ENCODE measurements at places on chromosomes 12 and 14.

GRCh38 chr14:106080922-106081321 lies 554.5 kb downstream of the TMEM121 start:
- DNase-seq: no peak

GRCh38 chr12:63764481-63764880 lies 15.2 kb upstream of the RXYLT1 start:
- no peak for DNase-seq

- DNase-seq: no peak
Measured at GRCh38 chr14:78310272-78310671, 140.1 kb downstream of the NRXN3 start.

DNA sequence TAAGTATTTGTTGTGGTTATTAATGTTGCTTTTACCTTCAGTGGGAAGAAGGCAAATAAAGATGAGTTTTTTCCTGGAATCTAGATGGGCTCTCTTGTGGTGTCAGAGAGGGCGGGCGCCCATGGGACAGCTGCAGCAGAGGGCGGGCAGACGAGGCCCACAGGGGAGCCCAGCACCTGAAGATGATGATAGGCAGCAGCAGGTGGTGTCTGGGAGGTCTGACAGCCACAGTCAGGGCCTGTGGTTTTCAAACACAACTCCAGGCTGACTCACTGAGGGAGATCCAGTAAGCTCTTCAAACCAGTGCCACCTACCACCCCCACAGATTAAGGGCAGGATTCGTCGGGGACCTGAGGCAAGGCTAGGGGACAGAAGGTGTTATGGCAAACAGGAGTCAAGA lies 42.8 kb downstream of the NKX2-1 start:
- no peak for DNase-seq

GRCh38 chr12:104669851-104670337 lies 213.1 kb downstream of the CHST11 start:
- DNase-seq: peak; percentile 84

GRCh38 chr14:47826809-47827208 lies 151.4 kb upstream of the MDGA2 start:
- DNase-seq: no peak

DNA sequence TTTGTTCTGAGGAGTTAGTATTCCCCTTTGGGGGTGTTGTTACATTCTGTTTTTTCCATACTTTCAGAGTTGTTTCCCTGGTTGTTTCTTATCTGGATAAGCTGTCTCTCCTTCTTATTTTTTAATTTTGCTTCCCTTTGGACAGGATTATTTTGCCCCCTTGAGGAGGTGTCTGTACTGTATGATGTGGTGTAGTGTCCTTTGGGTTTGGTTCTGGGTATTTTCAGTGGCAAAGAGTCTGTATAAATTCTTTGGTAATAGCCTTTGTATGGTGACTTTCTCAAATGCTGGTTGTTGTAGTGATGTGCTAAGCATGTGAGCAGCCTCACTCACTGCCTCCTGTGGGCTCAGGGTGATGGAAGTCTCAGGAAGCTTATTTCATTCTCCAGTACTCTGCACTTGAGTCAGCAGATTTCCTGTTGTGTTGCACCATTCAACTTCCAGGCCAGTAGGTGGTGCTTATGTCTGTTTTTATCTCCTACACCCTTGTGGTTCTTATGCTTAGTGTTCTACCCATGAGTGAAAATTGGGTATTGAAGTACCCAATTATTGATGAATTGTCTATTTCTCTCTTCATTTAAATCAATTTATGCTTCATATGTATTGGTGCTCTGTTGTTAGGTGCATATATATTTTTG lies 103.3 kb upstream of the PMCH start:
- DNase-seq: no peak

DNA sequence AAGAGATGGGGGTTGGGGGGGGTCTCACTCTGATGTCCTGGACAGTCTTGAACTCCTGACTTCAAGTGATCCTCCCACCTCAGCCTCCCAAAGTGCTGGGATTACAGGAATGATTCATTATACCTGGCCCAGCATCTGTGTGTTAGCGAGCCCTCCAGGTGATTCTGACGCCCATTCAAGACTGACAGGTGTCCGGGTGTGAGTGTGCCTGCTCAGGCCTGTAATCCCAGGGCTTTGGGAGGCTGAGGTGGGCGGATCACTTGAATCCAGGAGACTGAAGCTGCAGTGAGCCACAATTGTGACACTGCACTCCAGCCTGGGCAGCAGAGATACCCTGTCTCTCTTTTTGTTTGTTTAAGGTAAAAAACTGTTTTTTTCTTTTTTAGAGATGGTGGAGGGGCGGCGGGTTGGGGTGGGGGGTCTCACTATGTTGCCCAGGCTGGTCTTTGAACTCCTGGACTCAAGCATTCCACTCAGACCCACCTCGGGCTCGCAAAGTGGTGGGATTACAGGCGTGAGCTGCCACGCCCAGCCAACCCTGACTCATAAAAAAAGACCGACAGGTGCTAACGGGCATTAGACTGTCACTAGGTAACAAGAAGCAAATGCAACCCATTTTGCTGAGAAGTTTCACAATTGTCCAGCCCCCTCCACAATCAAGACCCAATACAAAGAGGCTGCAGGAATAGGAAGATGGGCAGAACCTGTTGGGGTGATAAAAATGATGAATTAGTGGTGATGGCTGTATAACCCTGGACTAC lies 4.7 kb downstream of the VSIG10 start:
- no peak for DNase-seq

DNA sequence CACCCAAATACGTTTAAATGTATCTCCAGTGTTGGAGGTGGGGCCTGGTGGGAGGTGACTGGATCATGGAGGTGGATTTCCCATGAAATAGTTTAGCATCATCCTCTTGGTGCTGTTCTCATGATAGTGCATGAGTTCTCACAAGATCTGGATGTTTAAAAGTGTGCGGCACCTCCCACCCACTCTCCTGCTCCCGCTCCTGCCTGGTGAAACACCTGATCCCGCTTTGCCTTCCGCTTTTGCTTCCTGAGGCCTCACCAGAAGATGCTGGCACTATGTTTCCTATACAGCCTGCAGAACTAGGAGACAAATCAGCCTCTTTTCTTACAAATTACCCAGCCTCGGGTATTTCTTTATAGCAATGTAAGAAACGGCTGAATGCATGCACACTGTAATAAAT lies 20.1 kb downstream of the EIF5 start:
- no peak for DNase-seq

GRCh38 chr14:20546877-20547276 lies 14.0 kb downstream of the RNASE9 start:
- no peak for DNase-seq

DNA sequence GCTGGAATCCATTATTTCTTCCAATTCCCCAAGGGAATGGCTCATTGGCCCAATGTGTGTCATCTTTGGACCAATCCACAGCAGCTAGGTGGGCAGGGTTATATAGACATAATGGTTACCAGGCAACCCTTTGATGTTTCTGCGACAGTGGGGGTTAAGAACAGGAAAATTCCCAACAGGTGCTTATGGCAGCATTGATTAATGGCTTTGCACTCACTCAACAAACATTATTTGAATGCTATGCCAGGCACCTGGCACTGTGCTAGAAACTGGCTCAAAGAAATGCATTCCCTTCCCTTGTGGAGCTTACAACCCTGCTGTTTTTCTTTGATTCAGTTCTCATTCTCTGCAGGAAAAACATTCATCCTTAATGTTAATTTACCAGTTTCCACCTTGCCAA lies 1221.0 kb downstream of the AACS start:
- no peak for DNase-seq

- DNase-seq: no peak
Measured at GRCh38 chr12:106764738-106765137, 9.7 kb upstream of the RIC8B start.

DNA sequence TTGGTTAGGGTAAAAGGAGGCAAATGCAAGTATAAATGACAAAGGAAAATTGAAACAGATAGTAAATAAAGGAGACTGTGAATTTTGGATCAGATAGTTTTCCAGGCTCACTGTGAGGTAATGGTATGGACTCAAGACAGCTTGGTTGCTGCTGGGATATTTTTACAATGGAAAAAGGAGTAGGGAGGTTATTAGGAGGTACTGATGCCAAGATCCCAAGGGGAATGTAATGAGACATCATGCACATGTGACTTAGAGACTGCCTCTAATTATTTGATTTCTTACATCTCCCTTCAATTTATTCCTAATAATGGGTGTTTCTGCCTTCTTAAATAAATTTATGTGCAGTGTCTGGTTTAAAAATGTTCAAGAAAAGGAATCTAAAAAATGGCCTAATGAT lies 56.9 kb downstream of the TAOK3 start:
- DNase-seq: no peak

- DNase-seq: peak; percentile 89
Measured at GRCh38 chr12:94262228-94263010, 114.0 kb downstream of the PLXNC1 start.

GRCh38 chr14:85445151-85445795 lies 84.7 kb upstream of the FLRT2 start:
- DNase-seq: no peak

- no peak for DNase-seq
Measured at GRCh38 chr12:27801630-27802029, 21.6 kb upstream of the MANSC4 start.

GRCh38 chr14:33175951-33176350 lies 237.3 kb downstream of the NPAS3 start:
- DNase-seq: no peak

DNA sequence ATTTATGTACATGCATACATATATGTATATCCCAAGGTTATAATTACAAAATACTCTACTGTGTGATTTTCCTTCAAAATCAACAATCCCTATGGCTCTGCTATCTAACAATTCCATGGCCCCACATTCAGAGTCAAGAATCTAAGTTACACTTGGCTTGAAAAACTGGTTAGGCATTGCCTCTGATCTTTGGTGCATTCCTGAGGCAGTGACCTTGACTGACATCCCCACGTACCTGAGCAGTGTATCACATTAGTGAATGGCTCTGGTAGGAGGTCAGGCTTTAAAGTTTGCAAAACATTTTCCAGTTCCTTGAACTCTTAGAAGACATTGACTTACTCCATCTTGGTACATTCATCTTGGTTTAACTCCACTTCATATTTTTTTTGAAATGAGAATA lies 8.5 kb upstream of the STON2 start:
- no peak for DNase-seq

GRCh38 chr12:83537428-83538053 lies 850.8 kb downstream of the TMTC2 start:
- DNase-seq: no peak

DNA sequence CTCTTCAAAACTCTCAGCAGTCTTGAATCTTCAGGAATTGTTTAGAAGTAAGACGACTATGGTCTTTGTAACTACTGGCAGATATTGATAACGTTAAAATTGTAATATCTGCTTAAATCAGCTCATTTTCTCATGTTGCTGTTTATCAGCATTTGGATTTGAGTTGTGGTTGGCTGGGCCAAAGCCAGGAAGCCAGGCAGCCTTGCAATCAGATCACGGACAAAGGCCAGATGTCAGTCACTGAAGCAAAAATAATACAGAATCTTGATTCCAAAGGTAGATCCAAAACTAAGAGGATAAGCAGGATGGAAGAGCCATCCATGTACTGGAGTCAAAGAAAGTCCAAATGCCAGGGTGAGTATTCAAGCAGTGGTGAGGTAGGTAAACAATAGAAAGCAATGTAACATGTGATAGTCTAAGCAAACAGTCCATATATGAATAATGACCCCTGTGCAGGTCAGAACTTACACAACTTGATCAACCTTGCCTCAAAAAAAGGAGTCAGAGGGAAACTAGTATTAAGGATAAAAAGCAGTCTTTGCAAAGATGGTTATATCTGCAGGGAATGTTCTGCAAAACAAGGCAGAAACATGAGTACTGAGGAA lies 95.8 kb upstream of the RAP1B start:
- DNase-seq: no peak

DNA sequence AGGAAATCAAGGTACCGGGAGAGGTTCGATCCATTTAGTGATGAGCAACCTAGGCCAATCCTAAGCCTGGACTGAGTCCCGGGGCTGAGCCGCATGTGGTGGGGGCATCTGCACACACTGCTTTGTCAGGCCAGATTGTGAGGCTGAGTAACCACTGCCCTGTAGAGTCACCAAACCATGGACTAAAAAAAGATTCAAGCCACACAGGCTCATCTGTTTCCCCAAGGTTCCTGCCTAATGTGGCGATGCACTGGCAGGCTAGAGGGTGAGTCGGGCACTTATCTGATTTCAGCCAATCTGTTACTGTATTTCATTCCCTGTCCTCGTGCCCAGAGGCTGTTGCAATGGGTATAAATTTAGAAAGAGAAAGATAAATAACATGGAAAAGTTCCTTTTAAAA lies 140.8 kb downstream of the TTC7B start:
- DNase-seq: no peak

DNA sequence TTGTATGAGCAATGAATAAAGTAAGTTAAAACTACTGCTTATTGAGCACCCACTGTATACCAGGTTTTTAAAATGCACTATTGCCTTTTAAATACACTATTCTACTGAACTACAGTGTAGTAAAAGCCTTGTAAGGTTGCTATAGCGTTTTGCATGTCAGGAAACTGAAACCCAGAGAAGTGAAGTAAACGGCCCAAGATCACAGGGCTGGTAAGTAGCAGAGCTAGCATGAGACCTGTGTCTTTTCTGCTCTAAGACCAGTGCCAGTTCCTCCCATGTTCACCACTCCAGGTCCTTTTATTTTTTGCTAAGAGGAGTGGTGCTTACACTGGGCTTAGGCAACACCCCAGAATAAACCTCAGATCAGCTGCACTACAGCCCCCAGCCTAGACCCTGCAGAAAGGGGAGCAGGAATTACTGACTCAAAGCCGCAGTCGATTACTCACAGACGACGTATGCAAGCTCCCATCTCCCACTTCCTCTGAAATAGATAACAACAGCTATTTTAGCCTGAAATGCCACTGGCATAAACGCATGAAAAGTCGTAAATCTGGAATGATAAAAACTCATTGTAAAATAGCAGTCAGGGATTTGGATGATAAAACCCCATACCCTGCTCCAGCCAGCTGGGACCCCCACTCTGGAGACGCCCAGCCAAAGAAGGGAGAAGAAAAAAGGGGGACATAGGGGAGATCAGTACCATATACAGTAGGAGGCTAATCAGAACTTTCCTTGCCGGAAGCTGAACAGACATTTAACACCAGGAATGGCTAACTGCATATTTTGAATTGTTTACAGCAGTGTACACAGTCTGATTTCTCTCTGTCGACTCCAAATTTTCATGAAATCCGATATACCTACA lies 108.3 kb downstream of the NUAK1 start:
- DNase-seq: no peak

DNA sequence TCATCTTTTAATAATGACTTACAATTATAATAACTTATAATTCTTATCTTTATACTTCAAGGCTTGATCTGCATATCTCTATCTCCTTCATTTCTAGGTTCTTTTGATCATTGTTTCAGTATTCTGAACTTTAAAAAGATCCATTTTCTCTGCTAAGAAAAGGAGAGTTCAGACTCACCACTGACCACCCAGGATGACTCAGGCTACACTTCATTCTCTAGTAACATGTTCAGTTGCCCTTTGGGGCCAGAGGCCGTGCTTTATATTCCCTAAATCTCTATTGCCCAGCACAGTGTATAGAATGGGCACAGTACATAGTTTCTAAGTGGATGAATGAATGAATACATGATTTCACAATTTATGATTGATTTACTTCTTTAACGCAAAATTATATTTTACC lies 268.7 kb downstream of the AKAP6 start:
- DNase-seq: no peak

- no peak for DNase-seq
Measured at GRCh38 chr12:48118284-48118871, 786 bp upstream of the PFKM start.

Data from left hindlimb (tissue), 1 donor.